ENCODE measurements at places on chromosomes 3 and 15. TPM values are rescaled to one million over a fixed set of nuclear protein-coding genes. Genes with fewer than 3 reads are reported as not detected.

GRCh38 chr15:55241891-55242290, 45.1 kb upstream of the RSL24D1 start:
- H3K4me3 ChIP-seq: no peak overlapping the region
- no peak overlapping the region for H3K27ac ChIP-seq
- no peak for DNase-seq
- no peaks in the 10 kb centered on the region for H3K4me1 ChIP-seq
- no peaks in the 10 kb centered on the region for H3K27me3 ChIP-seq
- no peaks in the 10 kb centered on the region for H3K36me3 ChIP-seq

- H3K36me3 ChIP-seq: no peaks in the 10 kb centered on the region
- DNase-seq: no peak
- H3K27ac ChIP-seq: no peak overlapping the region
- no peaks in the 10 kb centered on the region for H3K4me1 ChIP-seq
- H3K27me3 ChIP-seq: no peaks in the 10 kb centered on the region
Measured at GRCh38 chr3:108096532-108097321, 5.9 kb upstream of the CD47 start.

GRCh38 chr15:47414207-47414606, 303.1 kb upstream of the SEMA6D start:
- no peaks in the 10 kb centered on the region for H3K27me3 ChIP-seq
- no peak for DNase-seq
- peaks cover 7% of the 10 kb centered on the region for H3K4me1 ChIP-seq

GRCh38 chr3:32583708-32584107, 13.1 kb upstream of the DYNC1LI1 start:
- no peaks in the 10 kb centered on the region for H3K27me3 ChIP-seq
- H3K4me1 ChIP-seq: no peaks in the 10 kb centered on the region
- no peak for DNase-seq
- H3K27ac ChIP-seq: no peak overlapping the region
- H3K36me3 ChIP-seq: no peaks in the 10 kb centered on the region

- no peak overlapping the region for H3K27ac ChIP-seq
- H3K4me3 ChIP-seq: no peak overlapping the region
- no peaks in the 10 kb centered on the region for H3K4me1 ChIP-seq
- no peaks in the 10 kb centered on the region for H3K36me3 ChIP-seq
Measured at GRCh38 chr3:26307787-26308186, 314.8 kb upstream of the LRRC3B start.

DNA sequence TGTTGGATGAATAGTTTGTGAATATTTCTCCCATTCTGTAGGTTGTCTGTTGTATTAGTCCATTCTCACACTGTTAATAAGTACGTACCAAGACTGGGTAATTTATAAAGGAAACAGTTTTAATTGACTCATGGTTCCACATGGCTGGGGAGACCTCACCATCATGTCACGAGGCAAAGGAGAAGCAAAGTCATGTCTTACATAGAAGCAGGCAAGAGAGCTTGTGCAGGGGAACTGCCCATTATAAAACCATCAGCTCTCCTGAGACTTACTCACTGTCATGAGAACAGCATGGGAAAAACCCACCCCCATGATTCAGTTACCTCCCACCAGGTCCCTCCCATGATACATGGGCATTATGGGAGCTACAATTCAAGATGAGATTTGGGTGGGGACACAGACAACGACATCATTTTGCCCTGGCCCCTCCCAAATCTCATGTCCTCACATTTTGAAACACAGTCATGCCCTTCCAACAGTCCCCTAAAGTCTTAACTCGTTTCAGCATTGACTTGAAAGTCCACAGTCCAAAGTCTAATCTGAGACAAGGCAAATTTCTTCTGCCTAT, 133.2 kb downstream of the LMLN start:
- H3K36me3 ChIP-seq: no peaks in the 10 kb centered on the region
- H3K4me3 ChIP-seq: no peak overlapping the region
- no peaks in the 10 kb centered on the region for H3K4me1 ChIP-seq
- no peak for DNase-seq

- no peaks in the 10 kb centered on the region for H3K36me3 ChIP-seq
- H3K27me3 ChIP-seq: no peaks in the 10 kb centered on the region
- H3K4me1 ChIP-seq: no peaks in the 10 kb centered on the region
- H3K27ac ChIP-seq: no peak overlapping the region
- DNase-seq: no peak
Measured at GRCh38 chr3:114216186-114216970, 21.0 kb downstream of the ZNF80 start.

Gene MUC20
- 2.9 TPM for total RNA-seq

Gene CLDN1
- 0.36 TPM for total RNA-seq
